ENCODE measurements at places on chromosomes 5 and 9. TPM values are rescaled to one million over a fixed set of nuclear protein-coding genes. Genes with fewer than 3 reads are reported as not detected.
A peak's percentile ranks its signal among the peaks of the same experiment; 100 is the strongest.

- H3K4me3 ChIP-seq = no peak overlapping the region
- DNase-seq = peak; percentile 63
- H3K27ac ChIP-seq = no peak overlapping the region
- H3K4me1 ChIP-seq = peaks cover 7% of the 10 kb centered on the region
Observed at GRCh38 chr5:1652873-1653697, 129.3 kb upstream of the LPCAT1 start.

DNA sequence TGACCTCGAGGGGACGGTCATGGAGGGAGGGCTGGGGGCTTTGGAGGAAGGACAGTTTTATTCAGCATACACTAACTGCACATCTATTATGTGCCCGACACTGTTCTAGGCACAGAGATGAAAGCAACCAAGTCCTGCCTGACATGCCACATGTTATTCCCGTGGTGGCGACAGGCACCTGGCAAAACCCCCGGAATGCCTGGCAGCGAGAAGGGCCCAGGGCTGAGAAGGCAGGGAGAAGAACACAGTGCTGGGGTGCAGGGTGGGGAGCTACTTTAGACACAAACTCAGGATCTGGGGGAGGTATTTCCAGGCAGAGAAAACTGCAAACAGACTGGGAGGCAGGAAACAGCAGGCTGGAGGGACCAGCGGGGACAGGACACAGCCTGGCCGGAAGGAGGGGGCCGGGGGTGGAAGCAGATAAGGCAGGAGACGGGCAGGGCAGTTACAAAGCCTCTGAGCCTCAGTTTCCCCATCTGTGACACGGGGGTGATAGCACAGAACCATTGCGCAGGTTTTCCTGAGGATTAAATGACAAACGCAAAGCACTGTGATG lies 77.7 kb downstream of the STK10 start:
- no peak for DNase-seq
- no peak overlapping the region for H3K4me3 ChIP-seq
- H3K27me3 ChIP-seq = no peaks in the 10 kb centered on the region
- peak overlapping the region; percentile 71 for H3K27ac ChIP-seq

DNA sequence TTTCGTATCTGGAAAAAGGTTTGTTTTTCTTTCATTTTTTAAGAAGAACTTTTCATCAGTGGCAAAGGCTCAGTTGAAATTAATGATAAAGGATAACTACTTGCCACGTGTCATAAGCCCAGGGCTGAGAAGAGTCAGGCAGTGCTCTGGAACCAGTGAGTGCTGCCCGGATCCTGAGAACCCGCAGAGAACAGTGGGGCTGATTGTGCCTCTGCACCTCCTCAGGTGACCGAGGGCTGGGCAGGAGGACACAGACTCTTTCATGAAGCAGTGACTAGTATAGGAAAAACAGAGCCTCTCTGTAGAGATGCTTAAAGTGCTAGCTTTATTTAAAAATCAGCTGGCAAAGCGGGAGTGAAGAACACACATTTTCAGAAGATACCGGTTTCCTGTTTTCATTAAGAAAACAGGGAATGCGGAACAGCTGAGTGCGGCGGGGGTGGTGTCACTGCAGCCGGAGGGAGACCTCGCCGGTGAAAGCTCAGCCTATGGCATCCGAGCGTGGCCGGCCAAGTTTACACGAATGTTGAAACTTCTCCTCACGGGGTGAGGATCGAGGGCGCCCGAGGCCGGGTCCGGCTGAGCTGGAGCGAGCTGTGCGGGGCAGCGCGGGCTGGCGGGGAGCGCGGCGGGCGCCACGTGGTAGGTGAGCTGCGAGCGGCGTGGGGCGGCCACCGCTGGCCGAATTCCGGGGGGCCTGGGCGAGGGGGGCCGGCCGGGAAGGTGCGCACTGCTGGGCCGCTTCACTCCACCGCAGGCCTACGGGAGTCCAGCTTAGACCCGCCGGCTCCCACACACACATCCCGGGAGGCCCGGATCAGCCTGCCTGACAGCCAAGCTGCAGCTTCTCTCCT lies 134.7 kb upstream of the DMRT1 start:
- H3K4me3 ChIP-seq = peak overlapping the region; percentile 54
- peak overlapping the region; percentile 52 for H3K27ac ChIP-seq
- DNase-seq = peak; percentile 84
- H3K4me1 ChIP-seq = peaks cover 20% of the 10 kb centered on the region
- peaks cover 12% of the 10 kb centered on the region for H3K36me3 ChIP-seq

DNA sequence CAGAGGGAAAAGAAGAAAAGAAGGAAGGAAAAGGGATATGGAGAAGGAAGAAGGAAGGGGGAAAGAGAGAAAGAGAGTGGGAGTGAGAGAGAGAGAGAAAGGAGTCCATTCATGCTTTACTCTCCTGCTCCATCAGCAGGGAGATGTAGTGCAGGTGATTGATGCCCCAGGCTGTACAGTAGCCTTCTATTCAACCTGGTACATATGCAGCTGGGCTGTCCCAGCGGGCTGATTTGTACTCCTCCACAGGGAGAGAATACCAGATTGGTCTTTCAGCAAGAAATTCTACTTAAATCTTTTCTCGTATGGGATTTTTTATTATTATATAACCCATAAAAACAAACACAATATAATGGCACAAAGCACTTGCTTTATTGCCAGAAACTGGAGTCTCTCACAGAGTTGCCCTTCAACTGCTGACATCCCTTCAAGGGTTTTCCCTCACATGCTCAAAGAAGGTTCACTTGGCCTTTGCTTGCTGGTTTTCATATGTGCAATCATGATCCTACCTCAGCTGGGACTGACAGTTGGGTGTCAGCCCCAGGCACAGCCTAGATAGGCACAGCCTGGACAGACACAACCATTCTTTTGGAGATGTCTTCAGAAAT lies 380.1 kb upstream of the RIOK2 start:
- H3K27ac ChIP-seq = no peak overlapping the region
- H3K27me3 ChIP-seq = no peaks in the 10 kb centered on the region
- no peak overlapping the region for H3K4me3 ChIP-seq
- H3K4me1 ChIP-seq = no peaks in the 10 kb centered on the region
- no peak for DNase-seq

- DNase-seq = no peak
- H3K4me3 ChIP-seq = no peak overlapping the region
- H3K36me3 ChIP-seq = no peaks in the 10 kb centered on the region
- H3K27me3 ChIP-seq = no peaks in the 10 kb centered on the region
- H3K27ac ChIP-seq = no peak overlapping the region
- H3K4me1 ChIP-seq = no peaks in the 10 kb centered on the region
Observed at GRCh38 chr9:90544488-90544887, 98.1 kb downstream of the DIRAS2 start.

DNA sequence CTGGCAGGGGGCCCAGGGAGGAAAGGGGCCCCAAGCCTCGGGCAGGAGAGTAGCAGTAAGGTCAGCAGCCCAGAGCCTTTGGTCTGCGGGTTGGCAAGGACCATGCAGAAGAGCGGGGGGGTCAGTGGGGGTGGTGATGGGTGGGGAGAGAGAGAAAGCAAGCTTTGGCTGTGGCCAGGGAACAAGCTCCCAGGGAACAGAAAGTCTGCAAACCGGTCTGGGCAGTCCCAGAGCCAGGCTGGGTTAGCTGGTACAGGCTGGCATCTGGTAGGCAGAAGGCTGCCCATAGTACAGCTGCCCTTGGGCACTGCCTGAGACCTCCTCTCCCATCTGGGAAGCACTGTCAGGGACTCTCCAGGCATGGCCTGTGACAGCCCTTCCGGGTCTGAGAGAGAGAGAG lies 10.5 kb upstream of the EPB41L4B start:
- no peaks in the 10 kb centered on the region for H3K36me3 ChIP-seq
- peaks cover 11% of the 10 kb centered on the region for H3K4me1 ChIP-seq
- H3K27me3 ChIP-seq = no peaks in the 10 kb centered on the region
- peak; percentile 93 for DNase-seq
- H3K27ac ChIP-seq = no peak overlapping the region
- no peak overlapping the region for H3K4me3 ChIP-seq

DNA sequence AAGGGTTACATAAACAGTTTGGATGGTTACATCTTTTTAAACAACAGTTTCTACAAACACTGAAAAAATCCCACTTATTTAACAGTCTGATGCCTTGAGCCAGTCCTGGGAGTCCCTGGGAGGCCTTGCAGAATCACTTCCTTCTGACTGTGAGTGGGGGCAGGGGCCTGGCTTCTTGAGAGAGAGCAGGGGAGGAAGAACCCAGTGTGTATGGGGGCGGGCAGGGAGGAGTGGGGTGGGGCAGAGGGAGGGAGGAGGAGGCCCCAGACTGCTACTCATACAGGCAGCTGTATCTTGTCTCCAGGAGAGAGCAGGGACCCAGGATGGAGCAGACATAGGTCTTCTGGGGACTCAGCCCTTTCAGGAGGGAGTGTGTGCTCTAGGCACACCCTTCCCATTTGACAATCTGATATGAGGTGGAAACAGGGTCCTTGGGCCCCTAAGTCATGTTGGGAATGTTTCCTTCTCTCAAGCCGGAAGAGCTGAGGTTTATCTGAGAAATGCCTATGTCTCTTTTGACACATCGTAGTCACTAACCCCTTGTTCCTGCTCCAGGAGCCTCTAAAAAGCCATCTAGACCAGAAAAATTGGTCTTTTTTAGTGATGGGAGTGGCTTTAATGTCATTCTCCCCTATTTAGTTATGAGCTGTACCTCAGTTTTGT lies 52.8 kb downstream of the IRF1 start:
- H3K27ac ChIP-seq = peak overlapping the region; percentile 67
- H3K4me3 ChIP-seq = no peak overlapping the region
- H3K4me1 ChIP-seq = peaks cover 65% of the 10 kb centered on the region
- no peaks in the 10 kb centered on the region for H3K36me3 ChIP-seq
- no peaks in the 10 kb centered on the region for H3K27me3 ChIP-seq

- H3K4me3 ChIP-seq = no peak overlapping the region
- H3K27me3 ChIP-seq = no peaks in the 10 kb centered on the region
- DNase-seq = no peak
- H3K36me3 ChIP-seq = peaks cover 49% of the 10 kb centered on the region
Observed at GRCh38 chr5:111127453-111128195, 35.5 kb downstream of the WDR36 start.

DNA sequence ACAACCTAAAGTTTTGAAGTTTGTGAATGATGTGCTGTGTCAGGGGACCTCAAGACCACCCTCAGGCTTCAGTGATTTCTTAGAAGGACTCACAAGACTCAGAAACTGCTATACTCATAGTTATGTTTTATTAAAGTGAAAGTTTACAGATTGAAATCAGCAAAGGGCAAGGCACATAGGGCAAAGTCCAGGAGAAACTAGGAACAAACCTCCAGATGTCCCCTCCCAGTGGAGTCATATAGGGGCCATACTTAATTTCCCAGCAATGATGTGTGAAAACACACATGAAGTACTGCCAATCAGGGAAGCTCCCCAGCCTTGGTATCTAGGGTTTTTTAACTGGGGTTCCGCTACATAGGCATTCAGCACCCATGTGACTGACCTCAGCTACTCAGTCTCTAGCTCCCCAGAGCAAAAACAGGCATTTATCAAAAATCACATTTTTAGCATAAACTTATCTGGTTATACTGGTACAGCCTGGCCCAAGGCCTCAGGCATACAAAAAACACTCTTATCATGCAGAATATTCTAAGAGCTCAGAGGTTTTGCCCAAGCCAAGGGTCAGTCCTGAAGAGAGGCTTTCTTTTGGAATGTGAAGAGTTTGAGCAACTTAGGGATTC lies 74.7 kb upstream of the ANKRD55 start:
- no peak for DNase-seq
- no peak overlapping the region for H3K4me3 ChIP-seq
- no peaks in the 10 kb centered on the region for H3K36me3 ChIP-seq
- no peak overlapping the region for H3K27ac ChIP-seq
- no peaks in the 10 kb centered on the region for H3K27me3 ChIP-seq

GRCh38 chr5:6525910-6526309 lies 77.3 kb downstream of the UBE2QL1 start:
- DNase-seq = no peak
- H3K27me3 ChIP-seq = no peaks in the 10 kb centered on the region
- H3K4me1 ChIP-seq = no peaks in the 10 kb centered on the region
- no peaks in the 10 kb centered on the region for H3K36me3 ChIP-seq
- no peak overlapping the region for H3K4me3 ChIP-seq
- no peak overlapping the region for H3K27ac ChIP-seq

DNA sequence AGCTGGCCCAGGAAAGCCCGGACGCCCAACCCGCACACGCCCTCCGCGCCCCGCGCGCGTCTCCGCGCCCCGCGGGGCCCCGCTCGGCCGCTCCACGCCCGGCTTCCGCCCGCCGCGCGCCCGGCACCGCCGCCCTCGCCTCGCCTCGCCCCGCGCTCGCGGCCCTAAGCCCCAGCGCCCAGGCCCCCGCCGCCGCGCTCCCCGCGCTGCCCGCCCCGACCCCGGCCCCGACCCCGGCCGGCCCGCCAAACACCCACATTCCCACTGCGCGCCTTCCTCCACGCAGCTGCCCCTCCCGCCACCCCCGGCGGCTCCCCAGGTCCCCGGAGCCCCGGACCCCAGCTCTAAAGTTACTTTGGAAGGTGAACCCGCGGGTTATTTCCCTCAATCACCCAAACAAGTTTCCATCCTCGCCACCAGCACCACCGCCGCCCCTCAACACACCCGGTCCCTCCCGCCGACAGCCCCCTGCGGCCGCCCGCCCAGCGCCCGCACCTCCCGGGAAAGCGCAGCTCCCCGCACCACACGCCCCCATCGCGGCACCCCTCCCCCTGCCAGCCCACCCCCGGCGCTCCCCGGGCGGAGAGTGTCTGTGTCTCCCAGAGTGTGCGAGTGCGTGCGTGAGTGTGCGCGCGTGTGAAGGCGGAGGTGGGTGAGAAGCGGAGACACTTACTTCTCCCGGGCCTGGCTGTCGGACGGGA lies 439 bp downstream of the SSBP2 start:
- peak overlapping the region; percentile 73 for H3K4me3 ChIP-seq
- no peaks in the 10 kb centered on the region for H3K27me3 ChIP-seq
- H3K27ac ChIP-seq = peak overlapping the region; percentile 99
- DNase-seq = peak; percentile 67
- H3K4me1 ChIP-seq = peaks cover 19% of the 10 kb centered on the region
- H3K36me3 ChIP-seq = no peaks in the 10 kb centered on the region

DNA sequence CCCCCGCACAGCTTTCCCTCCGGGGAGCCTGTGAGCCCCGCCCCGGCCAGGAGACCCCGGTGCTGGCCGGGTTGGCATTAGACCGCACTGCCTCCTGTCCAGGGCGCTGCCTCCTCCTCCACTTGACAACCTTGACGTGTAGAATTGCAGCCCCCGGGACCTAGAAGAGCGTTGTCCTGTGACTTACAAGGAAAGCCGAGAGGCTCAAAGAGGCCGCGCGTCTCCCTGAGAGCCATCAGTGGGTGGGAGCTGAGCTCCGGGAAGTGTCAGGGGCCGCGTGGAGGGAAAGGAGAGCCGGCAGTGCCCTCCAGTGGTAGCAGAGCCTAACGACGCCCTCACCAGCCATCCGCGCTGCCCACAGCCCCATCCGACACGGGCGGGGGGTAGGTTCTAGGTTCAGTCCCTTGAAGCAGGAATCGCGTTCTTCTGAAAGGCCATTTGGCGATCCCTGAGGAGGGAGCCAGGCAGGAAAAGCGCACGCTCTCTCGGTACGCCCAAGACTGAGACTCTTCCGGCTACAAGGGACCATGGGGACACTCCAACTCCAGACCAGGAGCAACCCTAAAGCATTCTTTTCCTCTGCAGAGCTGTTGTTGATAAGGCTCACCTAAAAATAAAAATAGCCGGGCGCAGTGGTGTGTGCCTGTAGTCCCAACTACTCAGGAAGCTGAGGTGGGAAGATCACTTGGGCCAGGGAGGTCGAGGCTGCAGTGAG lies 40.6 kb upstream of the SAP30L start:
- peak; percentile 88 for DNase-seq
- H3K27ac ChIP-seq = no peak overlapping the region
- peaks cover 9% of the 10 kb centered on the region for H3K36me3 ChIP-seq

The EXOC3 gene
- 59.5 TPM for total RNA-seq

The MOB3B gene
- 17.8 TPM for total RNA-seq

The PCDHA8 gene
- 0.49 TPM for total RNA-seq

The CXCL14 gene
- total RNA-seq = 0.38 TPM

The SREK1IP1 gene
- total RNA-seq = 22.1 TPM

The DOCK8 gene
- total RNA-seq = 83.4 TPM
